Activated T-cell treated with anti-CD3 and anti-CD28 coated beads for 24 hours (primary cell): ENCODE measurements at places on chromosomes 13 and 19.

- DNase-seq: no peak
These were observed 36.7 kb upstream of the STK24 start for GRCh38 chr13:98613591-98613990.

- no peak for DNase-seq
These were observed 22.0 kb downstream of the GPC6 start for GRCh38 chr13:93248627-93249047.

DNA sequence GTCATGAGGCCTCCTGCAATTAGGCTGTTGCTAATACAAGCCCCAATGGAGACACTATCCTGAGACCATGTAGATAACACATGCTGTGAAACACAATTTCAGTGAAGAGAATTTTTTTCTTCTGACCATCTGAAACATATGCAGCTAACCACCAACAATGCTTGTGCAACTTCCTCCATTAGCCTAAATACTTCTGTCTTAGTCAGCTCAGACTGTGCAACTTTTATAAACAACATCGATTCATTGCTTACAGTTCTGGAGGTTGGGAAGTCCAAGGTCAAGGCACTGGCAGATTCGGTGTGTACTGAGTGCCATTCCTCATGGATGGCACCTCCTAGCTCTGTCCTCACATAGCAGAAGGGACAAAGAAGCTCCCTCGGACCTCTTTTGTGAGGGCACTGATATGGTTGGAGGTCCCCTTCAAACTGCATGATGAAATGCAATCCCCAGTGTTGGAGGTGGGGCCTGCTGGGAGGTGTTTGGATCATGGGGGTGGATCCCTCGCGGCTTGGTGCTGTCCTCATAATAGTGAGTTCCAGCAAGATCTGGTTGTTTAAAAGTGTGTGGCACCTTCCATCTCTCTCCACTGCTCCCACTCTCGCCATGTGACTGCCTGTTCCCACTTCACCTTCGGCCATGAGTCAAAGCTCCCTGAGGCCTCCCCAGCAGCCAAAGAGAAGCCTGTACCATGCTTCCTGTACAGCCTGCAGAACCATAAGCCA lies 27.7 kb downstream of the STK24 start:
- DNase-seq: no peak

- no peak for DNase-seq
These were observed 25.6 kb downstream of the UBXN6 start for GRCh38 chr19:4431808-4432674.

DNA sequence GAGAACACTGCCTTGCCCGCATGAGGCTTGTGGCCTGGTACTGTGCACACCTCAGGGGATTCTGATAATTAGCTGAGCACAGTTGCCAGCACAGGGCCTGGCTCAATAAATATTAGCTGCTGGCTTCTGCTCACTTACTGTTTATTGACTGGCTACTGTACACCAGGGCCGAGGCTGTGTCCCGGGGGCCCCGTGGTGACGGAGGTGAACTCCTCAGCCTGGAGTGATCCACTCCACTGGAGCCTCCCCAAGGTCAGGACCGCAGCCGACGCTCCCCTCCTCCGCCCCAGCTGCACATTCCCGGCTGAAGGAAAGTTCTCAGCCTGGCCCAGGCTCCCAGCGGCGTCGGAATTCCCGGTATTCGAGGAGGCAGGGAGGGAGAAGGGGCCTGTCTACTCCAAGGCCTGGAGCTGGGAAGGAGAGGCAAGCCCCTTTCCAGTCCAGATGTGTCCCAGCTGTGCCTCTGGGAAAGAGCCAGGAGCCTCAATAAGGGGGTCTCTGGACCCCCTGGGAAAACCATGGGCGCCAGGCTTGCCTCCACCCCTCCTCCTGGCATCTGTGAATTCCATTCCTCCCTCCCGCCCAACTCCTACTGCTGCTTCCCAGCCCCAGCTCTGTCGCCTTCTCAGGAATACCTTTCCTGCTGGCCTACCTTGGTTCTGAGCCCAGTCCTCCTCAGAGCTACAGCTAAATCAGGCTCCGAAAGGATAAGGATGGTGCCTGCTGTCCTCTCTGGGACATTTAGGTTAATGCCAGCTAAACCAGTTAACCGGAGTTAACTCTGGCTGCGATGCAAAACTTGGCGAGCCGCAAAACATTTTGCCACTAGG lies 7.3 kb downstream of the RPS16 start:
- DNase-seq: no peak

DNA sequence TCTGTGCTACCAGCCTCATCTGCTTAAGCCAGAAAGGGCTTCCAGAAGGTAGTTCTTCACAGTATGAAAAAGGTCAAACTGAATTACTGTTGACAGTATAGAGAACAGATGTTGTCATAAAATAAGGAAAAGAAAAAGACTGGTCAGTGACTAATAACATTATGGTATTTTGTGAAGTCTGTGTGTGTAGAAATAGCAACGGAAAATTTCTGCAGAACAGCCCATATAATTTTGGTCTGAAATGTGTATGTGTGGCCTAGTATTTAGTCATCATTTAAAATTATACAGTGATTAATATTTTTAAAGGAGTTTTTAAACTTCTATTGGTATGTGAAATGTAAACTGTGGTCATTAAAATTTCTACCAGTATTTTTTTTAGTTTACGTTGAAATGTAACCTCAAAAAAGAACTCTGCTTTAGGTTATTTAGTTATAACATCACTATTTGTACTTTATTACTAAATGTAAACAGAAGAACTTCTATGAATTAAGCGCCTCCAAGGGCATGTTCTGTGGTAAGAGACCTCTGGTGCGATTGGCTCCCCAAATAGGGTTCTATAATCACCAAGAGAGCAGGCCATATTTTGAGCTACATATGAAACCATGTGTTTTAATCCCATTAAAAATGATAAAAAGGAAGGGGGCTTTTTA lies 3.3 kb upstream of the GPR183 start:
- DNase-seq: no peak

DNA sequence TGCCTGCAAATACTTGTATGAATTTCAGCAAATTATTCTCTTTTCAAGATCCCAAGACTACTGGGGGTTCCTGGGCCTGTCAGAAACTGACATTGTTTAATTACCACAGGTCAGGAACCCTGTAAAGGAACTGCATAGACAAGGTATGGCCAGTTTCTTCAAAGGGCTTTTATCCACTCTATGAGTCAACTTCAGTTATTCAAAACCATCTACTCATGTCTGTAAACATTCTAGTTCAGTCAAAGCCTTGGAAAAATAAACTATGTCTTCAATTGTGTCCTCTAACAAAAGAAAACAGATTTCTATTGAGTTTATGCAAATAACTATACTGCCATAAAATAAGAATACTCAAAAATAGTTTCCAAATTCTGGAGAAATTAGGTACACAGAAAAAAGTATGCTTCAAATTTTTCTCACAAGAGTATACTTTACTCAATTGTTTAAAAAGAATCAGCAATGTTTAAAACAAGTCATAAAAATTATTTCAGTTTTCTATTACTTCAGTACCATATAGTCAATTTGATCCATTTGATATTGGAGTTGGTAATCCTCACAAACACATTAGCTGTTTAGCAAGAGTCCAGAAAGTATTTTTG lies 486.4 kb upstream of the PCDH20 start:
- DNase-seq: no peak

GRCh38 chr13:105634059-105634458 lies 901.4 kb downstream of the EFNB2 start:
- DNase-seq: no peak

DNA sequence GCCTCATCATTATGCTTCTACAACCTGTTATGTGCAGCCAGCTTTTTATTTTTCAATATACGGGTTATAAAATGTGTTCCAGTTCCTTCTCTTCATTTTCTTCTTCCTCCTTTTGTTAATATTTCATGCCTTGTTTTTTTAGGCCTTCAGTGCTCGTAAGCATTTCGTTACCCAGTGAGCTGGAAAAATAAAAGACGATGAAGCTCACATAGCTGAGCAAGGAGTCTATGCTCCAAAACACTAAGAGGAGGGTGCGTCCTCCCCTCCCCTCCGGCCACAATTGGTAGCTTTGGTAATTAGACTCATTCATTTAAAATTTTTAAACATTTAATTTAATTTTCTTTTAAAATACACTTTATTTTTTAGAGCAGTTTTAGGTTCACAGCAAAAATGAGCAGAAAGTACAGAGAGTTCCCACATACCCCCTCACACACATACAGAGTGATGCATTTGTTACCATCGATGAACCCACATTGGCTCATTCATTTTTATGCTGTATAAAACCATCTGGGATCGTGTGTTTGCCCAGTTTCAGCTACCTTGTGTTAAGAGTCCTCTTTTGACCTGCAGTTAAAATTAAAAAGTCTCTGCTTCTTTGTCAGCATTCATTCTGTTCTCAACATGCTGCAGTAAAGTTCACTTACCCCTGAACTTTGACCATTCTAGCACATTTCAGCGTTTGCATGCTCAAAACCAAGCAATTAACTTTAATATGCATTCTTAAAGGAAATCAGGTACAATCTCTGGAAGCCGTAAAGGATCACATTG lies 223.9 kb downstream of the LACC1 start:
- no peak for DNase-seq

DNA sequence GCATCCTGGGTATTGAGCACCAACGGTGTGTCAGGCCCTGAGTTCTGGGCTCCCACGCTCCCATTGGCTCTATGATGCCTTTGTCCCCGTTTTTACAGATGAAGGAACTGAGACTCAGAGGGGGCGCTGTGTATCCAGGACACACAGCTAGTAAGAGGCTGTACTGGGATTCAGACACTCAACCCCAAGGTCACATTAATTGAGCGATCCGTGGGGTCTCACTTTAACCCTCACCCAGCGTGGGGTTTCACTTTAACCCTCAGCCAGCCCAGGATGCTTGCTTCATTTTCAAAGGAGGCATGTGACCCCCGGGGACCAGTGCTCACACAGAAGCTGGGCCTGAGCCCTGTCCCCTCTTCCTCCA lies 42.6 kb downstream of the CYP4F22 start:
- no peak for DNase-seq

- DNase-seq: no peak
These were observed 16.0 kb downstream of the FXYD5 start for GRCh38 chr19:35170359-35171061.

- no peak for DNase-seq
These were observed 8.8 kb upstream of the SULT2B1 start for GRCh38 chr19:48543121-48543710.

DNA sequence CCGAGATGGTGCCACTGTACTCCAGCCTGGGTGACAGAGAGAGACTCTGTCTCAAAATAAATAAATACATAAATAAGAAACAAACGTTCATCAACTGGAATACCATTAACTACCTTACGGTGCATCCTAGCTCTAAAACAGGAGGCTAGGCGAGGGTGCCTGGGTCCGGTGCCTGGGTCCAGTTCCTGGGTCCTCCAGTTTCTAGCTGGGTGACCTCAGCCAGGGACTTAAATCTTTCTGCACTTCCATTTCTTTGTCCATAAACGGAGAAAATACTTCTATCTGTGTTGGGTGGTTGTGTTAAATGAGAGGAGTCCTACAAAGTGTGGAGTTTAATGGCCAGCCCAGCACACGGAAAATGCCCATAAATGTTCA lies 34.0 kb downstream of the RFX2 start:
- DNase-seq: no peak

GRCh38 chr13:71619096-71619495 lies 247.9 kb downstream of the DACH1 start:
- DNase-seq: no peak

DNA sequence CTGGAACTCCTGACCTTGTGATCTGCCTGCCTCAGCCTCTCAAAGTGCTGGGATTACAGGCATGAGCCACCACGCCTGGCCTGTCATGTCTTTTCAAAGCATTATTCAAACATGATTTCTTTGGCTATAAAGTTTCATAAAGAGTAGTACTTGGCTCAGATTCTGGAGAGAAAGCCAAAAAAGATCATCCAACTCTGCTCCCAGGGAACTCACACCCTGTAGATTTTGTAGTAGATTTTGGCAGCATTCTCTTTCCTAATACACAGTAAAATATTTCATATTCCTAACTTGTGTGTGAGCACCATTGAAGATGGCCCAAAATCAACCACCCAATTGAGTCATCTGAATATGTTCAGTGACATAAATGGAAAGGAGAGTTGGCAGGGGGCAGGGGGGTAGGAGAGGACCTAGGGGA lies 48.4 kb downstream of the CAB39L start:
- no peak for DNase-seq

DNA sequence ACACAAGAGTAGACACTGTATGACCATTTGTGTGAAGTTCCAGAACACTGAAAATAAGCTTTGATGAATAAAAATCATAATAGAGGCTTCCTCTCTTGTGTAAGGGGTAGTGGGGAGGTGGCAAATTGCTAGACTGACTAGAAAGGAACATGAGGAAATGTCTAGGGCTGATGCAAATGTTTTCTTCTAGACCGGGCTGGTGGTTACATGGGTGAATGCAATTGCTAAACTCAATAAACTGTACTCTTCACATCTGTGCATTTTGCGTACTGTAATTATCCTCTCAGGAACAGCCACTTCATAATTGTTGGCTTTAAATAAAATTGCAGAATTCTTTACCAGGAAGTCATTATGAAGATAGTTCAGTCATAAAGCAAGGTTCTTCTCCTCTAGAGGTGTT lies 5.2 kb upstream of the KBTBD7 start:
- no peak for DNase-seq

GRCh38 chr19:46838160-46838559 lies 12.5 kb downstream of the AP2S1 start:
- DNase-seq: no peak

- DNase-seq: no peak
These were observed 1.5 kb upstream of the ZNF561 start for GRCh38 chr19:9622531-9622930.

DNA sequence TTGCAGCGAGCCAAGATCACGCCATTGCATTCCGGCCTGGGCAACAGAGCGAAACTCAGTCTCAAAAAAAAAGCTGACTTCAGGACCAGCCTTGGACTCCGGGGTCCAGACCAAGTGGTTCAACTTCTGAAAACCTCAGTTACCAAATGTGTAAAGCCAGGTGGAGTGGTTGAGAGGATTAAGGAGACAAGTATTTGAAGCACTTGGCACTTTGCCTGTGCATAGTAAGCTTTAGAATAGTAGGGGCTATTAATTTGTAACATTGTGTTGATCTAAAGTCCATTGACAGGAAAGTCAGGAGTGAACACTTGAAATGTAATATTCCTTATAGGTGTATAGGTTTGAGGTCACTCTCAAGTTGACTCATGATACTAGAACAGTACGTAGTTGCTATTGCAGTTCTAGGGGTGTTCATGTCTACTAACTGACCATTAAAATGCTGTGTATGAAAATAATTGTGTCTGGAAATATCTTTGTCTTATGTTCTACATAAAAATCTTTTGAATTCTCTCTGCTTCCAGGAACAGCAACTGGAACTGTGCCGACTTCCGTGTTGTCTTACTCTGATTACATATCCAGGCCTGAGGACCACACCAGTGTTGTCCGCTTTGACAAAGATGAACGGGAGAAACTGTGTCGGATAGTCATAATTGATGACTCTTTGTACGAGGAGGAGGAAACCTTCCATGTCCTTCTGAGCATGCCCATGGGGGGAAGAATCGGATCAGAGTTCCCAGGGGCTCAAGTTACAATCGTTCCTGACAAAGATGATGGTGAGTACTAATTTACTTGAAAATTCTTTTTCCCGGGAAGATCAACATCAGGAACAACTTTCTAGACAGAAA lies 97.4 kb downstream of the FREM2 start:
- DNase-seq: no peak

- no peak for DNase-seq
These were observed 15.6 kb downstream of the AP3D1 start for GRCh38 chr19:2135474-2136402.

- DNase-seq: no peak
These were observed 4.4 kb downstream of the ZNF793 start for GRCh38 chr19:37511186-37511585.
